Lower leg skin (tissue), 4 donors: ENCODE measurements at places on chromosomes 13 and 19. TPM values are rescaled to one million over a fixed set of nuclear protein-coding genes. Genes with fewer than 3 reads are reported as not detected.

GRCh38 chr13:98544104-98544710, 32.7 kb downstream of the STK24 start:
- no peak for DNase-seq

DNA sequence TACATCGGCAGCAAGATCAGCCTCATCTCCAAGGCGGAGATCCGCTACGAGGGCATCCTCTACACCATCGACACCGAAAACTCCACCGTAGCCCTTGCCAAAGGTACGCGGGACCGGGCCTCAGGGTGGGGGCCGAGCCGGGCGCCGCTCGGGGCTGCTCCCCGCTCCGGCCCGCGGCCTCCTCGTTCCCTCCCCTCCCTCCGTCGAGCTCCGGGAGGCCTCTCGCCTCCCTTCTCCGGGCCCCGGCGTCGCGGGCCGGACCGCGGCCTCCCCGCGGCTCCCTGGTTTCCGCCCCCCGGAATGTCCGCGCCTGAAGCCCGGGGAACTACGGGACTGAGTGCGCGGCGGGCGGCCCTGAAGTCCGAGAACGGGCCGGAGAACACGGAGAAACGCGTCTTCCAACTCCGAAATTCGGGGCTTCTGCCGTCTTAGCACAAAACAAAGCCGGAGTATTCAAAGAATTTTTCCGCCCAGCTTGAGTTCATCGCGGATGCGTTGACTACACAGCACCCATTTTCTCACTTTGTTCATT, 423 bp downstream of the LSM14A start:
- DNase-seq, result no peak

DNA sequence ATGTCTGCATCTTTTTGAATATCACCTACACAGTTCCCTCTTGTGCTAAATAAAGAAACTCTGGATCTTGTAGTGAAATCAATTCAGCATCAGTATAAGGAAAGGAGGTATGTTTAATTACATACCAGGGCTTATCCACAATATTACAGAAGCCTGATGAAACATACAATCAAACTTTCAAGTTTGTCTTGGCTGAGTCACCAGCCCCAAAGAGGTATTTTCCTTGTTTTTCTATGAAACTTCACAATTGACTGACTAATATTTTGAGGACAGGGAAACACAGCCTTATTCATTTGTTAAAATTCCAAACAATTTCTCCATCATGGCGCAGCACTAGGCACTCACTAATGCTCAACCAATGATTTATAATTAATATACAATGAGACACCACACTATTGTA, 952.4 kb downstream of the PCDH17 start:
- no peak for DNase-seq

The PDE4C gene
- total RNA-seq, result not detected

DNA sequence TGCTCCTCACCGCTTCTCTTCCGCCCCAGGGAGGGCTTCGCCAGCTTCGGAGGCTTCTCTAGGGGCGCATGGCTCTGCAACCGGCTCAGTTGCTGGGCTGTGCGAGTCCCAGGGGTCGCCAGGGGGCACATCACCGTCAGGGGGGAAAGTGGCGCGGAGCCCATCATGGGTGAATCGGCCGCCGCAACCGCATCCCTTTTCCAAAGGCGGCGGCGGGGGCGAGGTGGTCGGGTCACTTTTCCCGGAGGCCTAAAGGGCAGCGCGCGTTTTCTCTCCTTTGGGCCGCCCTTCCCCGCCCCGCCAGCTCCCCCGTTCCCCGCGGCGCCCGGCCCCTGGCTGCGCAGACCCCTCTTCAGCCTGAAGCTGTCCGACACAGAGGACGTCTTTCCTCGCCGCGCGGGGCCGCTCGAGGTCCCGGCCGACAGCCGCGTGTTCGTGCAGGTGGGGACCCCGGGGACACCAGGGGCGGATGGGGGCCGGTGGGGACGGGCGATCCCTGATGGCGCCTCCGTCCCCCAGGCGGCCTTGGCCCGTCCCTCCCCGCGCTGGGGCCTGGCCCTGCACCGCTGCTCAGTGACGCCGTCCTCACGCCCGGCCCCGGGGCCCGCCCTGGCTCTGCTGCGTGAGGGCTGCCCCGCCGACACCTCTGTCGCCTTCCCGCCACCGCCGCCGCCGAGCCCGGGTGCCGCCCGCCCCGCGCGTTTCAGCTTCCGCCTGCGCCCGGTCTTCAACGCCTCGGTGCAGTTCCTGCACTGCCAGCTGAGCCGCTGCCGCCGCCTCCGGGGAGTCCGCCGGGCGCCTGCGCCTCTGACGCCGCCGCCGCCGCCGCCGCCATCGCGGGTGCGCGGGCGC, 1.7 kb downstream of the TGFBR3L start:
- no peak for DNase-seq
